Stimulated activated CD4-positive, alpha-beta T cell treated with anti-CD3 and anti-CD28 coated beads, Interleukin-1b, Interleukin-23, amount 100 ng/mL, for 1 hour (primary cell): ENCODE measurements at places on chromosomes 4 and X.

DNA sequence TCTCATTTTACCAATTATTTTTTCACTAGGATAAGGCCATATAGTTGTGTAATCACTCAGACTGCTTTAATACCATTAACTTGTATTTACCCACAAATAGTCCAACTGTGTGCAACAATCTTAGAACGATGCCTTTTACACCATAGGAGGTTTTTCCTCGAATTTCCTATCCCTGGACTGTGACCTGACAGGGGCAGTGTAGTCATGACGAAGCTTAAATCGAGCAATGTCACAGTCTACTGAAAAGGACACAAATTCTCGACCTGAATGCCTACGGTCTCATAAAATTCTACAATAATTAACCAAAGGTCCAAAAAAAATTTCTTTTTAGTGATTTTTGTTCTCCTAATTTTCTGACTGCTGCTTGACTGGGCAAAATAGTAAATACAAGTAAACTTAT is 208.9 kb downstream of the ADAMTS3 start:
- DNase-seq = no peak

GRCh38 chrX:156002507-156002906 is 5.0 kb downstream of the IL9R start:
- DNase-seq = no peak

GRCh38 chrX:104270212-104270611 is 15.5 kb upstream of the ESX1 start:
- no peak for DNase-seq

- no peak for DNase-seq
Observed at GRCh38 chr4:145540235-145540634, 58.6 kb downstream of the SMAD1 start.

DNA sequence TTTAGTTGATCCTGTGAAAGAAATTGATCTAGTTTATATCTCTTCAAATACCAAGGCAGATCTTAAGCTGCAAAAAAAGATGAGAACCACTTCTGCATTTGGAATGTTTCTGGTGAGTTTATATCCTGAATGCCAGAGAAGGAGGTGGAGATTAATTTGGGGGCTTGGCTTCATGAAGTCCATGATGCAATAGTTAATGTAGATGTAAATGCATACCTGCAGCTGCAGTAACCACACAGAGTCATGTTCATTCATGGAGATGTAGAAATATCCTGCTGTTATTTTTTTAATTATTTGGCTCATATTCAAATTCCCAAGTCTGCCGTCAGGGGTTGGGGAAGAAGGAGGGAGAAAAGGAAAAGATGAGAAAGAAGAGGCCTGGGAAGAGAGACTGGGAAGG is at the start of gene SULT1E1:
TSS of gene SULT1E1 (minus strand) at position 94 of the 400 bp plus-strand sequence. CDS start 2,501 bp downstream, outside the sequence.
- DNase-seq = no peak

GRCh38 chr4:71009890-71010588 is 16.6 kb downstream of the DCK start:
- no peak for DNase-seq

DNA sequence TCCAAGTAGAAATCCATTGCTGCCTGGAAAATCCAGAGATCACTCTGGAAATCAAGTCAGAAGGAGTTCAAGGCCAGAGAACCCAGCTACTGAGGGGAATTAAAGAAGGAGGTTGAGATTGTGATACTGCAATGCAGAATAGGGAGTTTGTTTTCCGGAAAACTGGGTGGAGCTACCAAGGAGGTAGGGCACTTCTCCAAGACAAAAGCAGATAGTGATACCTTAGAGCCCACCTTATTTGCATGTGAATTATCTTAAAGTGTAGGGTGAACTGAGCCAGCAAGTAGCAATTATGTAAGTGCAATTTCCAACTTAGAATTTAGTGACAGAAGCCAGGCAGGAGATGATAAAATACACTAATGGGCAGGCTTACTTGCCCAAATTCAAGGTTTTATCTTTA is 178.9 kb downstream of the MID1 start:
- no peak for DNase-seq

DNA sequence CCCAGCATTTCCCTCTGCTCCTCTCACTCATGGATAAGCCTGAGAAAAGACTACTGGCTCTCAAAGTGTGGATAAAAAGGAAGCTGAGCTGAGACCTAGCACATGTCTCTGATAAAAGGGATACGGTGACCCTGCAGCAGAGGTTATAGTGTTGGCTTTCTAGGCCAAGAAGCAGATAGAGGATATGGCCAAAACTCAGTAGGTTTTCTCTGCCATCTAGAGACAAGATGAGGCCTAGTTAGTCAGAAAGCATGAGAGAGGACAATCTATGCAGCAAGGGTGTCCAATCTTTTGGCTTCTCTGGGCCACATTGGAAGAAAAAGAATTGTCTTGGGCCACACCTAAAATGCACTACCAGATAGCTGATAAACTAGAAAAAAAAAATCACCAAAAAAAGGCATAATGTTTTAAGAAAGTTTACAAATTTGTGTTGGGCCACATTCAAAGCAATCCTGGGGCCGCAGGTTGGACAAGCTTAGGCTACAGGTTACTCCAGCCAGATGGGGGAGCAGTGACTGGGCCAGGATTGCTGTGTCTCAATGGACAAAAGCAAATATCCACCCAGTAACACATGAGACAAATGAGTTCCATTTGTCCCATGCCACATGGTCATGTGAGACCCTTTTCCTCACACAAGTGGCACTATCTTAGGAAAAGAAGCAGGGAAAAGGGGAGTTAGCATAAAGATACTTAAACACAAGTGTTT is 411.4 kb downstream of the INPP4B start:
- DNase-seq = no peak

GRCh38 chr4:17647176-17647806 is 32.9 kb downstream of the MED28 start:
- DNase-seq = no peak

GRCh38 chr4:10458177-10458576 is 951 bp upstream of the ZNF518B start:
- no peak for DNase-seq
